Activated CD8-positive, alpha-beta T cell treated with anti-CD3 and anti-CD28 coated beads for 36 hours (primary cell): ENCODE measurements at places on chromosomes 4 and X. TPM values are rescaled to one million over a fixed set of nuclear protein-coding genes. Genes with fewer than 3 reads are reported as not detected.
A peak's percentile ranks its signal among the peaks of the same experiment; 100 is the strongest.

- no peak overlapping the region for H3K4me3 ChIP-seq
- no peaks in the 10 kb centered on the region for H3K36me3 ChIP-seq
- H3K27ac ChIP-seq, result peak overlapping the region; percentile 91
Observed at GRCh38 chrX:39874202-39874816, 223.4 kb downstream of the BCOR start.

DNA sequence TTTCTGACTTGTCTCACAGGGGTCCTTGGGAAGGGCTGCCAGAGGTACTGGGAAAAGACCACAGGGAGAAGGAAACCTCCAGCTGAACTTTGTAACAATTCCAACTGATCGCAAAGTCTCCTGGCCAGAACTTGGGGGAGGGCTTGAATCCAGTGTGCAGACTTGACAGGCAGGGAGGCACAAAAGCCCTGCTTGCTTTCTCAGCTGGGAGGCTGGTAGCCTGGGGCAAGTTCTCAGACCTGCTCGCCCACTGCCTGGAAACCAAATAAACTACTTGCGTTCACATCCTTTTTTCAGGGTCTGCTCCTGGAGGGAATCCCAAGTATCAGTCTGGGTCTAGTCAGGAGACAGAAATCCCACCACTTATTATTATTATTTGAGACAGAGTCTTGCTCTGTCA, 48.0 kb upstream of the CASK start:
- no peak for DNase-seq
- no peaks in the 10 kb centered on the region for H3K4me1 ChIP-seq
- no peaks in the 10 kb centered on the region for H3K36me3 ChIP-seq
- H3K27me3 ChIP-seq, result no peaks in the 10 kb centered on the region
- H3K27ac ChIP-seq, result no peak overlapping the region

GRCh38 chr4:143375326-143376073, 38.8 kb downstream of the GAB1 start:
- no peaks in the 10 kb centered on the region for H3K36me3 ChIP-seq
- H3K27ac ChIP-seq, result no peak overlapping the region
- peak; percentile 23 for DNase-seq
- H3K4me3 ChIP-seq, result no peak overlapping the region
- no peaks in the 10 kb centered on the region for H3K4me1 ChIP-seq
- peaks cover 3% of the 10 kb centered on the region for H3K27me3 ChIP-seq

GRCh38 chr4:47239649-47240048, 208.3 kb downstream of the GABRB1 start:
- no peaks in the 10 kb centered on the region for H3K4me1 ChIP-seq
- no peak overlapping the region for H3K4me3 ChIP-seq
- H3K27ac ChIP-seq, result no peak overlapping the region
- H3K27me3 ChIP-seq, result peaks cover 1% of the 10 kb centered on the region

DNA sequence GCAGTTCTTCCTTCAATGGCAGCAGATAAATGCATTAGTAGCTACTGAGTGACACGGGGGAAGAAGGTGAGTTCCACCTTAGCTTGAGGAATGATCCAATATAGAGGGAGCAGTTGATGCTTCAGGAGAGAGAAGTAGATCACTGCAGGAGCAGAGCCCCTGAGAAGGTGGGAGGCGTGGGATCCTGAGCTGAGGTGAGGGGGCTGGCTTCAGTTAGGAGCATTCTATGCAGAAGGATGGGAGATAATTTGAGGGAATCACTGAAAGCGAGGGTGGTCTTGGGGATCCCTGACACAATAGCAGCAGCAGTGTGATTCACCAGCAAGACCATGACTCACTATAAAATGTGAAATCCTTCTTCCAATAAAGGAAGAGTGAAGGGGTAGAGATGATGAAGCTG, 48.0 kb downstream of the XAGE2 start:
- no peaks in the 10 kb centered on the region for H3K27me3 ChIP-seq
- no peak for DNase-seq
- H3K36me3 ChIP-seq, result no peaks in the 10 kb centered on the region
- H3K27ac ChIP-seq, result no peak overlapping the region

DNA sequence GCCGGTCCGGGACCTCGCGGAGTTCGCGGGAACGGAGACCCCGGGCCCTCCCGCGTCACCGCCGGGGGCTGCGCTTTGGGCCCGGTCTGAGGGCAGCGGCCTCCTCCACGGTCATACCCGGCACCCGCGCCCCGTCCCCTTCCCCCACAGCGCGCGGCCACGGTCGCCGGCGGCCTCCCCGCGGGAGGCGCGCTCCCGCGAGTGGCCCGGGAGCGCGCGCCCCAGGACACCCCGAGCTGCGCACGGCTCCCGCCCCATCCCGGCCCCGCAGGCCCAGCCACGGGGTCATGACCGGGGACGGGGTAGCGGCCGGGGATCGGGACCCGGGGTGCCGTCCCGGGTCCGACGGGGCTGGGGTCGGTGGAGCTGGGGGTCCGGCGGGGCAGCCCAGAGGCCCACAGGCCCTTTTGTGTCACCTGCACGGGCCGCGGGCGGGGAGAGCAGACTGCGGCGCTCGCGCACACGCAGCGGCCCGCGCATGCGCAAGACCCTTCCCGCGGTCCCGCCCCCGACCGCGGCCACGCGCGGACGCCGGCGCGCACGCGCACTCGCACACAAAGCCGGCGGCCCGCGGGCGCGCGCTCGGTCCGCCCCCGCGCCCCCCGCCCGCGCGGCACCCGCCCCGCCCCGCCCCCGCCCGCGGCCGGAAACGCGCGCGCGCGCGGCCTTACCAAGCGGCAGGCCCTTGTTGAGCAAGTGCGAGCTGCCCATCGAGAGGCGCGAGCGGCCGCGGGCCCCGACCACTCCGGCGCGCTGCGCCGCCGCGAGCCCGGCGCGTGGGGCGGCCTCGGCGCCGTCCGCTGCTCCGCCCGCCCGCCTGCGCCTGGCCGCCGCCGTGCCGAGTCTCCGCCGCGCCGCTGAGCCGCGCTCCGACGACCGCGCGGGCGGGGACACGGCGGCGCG, at the start of gene CTBP1:
TSS of gene CTBP1 (minus strand) at position 886 of the 903 bp plus-strand sequence. CDS start 7,799 bp downstream, outside the sequence.
- H3K4me1 ChIP-seq, result peaks cover 68% of the 10 kb centered on the region

DNA sequence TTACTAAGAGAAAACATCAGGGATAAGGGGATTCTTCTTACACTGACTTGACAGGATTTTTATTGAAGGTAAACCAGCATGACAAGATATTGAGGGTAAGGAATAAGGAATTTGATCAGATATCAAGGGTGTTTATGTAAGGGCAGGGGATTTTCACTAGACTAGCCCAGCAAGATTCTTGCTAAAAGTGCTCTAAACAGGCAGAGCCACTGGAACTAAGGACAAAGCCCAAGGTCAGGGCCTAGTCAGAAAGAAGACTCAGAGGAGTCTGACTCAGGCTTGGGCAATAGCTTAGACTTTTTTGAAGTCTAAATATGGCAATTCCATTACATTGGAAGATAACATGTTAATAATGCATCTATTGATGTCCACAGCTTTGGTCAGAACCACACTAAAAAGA, 6.5 kb upstream of the GLRA3 start:
- no peak overlapping the region for H3K4me3 ChIP-seq
- H3K4me1 ChIP-seq, result no peaks in the 10 kb centered on the region
- peaks cover 4% of the 10 kb centered on the region for H3K27me3 ChIP-seq
- no peaks in the 10 kb centered on the region for H3K36me3 ChIP-seq
- no peak for DNase-seq
- no peak overlapping the region for H3K27ac ChIP-seq

DNA sequence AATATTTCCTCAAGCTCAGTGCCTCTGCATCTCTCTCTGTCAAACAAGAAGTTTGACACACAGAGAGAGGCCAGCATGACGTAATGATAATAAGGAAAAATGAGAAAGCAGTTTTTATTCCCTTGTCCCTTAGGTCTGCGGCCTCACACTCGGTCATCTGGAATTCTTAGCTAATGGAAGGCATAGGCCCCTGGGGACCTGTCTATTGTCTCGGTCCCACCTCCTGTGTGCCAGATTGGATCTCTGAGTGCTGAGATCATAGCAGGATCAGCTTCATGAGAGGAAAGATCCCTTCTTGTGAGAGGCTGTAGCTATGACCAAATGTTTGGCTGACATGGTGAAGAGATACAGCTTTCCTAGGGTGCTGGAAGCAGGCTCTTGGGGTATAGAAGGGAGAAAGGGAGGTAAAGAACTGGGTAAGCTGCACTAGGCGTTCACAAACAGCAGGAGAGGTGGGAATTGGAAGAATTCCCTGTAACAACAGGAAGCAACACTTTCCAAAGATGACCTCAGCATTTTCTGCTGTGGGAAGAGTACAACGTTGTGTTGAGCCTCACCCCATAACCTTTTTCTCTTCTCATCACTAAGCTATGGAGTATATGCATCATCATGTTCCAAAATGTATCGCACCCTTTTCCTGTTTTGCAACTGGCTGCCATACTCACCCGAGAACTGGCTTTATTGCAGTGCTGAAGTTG, 20.2 kb downstream of the TMEM31 start:
- peaks cover 1% of the 10 kb centered on the region for H3K27me3 ChIP-seq
- no peak overlapping the region for H3K27ac ChIP-seq
- H3K4me3 ChIP-seq, result no peak overlapping the region
- no peaks in the 10 kb centered on the region for H3K36me3 ChIP-seq
- no peak for DNase-seq

DNA sequence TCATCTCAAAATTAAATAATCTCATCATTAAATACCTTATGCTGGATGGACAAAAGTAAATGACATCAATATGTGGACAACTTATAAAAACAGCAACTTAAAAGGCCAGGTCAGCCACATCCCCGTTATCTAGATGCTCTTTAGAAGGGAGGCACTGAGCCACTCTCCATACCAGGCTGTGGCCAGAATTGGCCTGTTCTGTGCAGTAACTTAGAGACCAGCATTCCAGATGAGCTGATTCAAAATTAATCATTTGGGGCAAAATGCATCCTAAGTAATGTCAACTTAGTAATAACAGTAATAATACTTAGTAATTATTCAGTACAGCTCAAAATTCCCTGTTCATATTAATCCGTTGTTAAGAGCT, 373.6 kb downstream of the FBXW7 start:
- peaks cover 6% of the 10 kb centered on the region for H3K4me1 ChIP-seq
- no peaks in the 10 kb centered on the region for H3K27me3 ChIP-seq
- no peaks in the 10 kb centered on the region for H3K36me3 ChIP-seq

DNA sequence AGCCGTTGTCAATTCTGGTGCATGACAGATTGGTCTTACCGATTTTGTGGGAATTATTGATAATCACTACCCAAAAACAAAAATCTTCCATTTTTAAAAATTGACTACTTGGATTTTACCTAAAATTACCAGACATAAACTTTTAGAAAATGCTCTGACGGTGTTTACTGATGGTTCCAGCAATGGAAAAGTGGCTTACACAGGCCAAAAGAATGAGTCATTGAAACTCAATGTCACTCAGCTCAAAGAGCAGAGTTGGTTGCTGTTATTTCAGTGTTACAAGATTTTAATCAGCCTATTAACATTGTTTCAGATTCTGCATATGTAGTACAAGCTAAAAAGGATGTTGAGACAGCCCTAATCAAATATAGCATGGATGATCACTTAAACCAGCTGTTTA, 23.0 kb upstream of the UGT2B17 start:
- no peaks in the 10 kb centered on the region for H3K36me3 ChIP-seq
- H3K4me1 ChIP-seq, result no peaks in the 10 kb centered on the region
- DNase-seq, result no peak
- H3K27me3 ChIP-seq, result no peaks in the 10 kb centered on the region
- H3K4me3 ChIP-seq, result no peak overlapping the region

GRCh38 chrX:15465896-15466651, 27.1 kb downstream of the PIR start:
- peaks cover 2% of the 10 kb centered on the region for H3K27me3 ChIP-seq
- peak; percentile 12 for DNase-seq
- no peaks in the 10 kb centered on the region for H3K36me3 ChIP-seq
- no peak overlapping the region for H3K27ac ChIP-seq
- peaks cover 2% of the 10 kb centered on the region for H3K4me1 ChIP-seq

- no peak overlapping the region for H3K4me3 ChIP-seq
- DNase-seq, result no peak
- no peak overlapping the region for H3K27ac ChIP-seq
Observed at GRCh38 chrX:67720344-67720743, 176.5 kb downstream of the AR start.

DNA sequence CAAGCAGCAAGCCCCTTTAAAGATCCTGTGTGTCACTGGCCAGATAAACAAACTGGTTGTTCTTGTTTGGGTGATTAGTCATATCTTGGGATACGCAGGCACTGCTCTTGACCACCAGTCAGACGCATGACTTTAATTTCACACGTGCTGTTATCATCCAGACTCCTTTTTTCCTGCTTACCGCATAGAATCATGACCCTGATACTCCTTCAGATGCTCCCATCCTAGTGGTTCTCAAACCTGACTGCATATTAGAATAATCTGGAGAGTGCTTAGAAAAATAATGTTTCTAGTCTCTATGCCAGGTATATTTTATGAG, 78.8 kb downstream of the CLDN22 start:
- no peak overlapping the region for H3K4me3 ChIP-seq
- H3K36me3 ChIP-seq, result no peaks in the 10 kb centered on the region
- no peak overlapping the region for H3K27ac ChIP-seq
- no peak for DNase-seq
- peaks cover 10% of the 10 kb centered on the region for H3K27me3 ChIP-seq

DNA sequence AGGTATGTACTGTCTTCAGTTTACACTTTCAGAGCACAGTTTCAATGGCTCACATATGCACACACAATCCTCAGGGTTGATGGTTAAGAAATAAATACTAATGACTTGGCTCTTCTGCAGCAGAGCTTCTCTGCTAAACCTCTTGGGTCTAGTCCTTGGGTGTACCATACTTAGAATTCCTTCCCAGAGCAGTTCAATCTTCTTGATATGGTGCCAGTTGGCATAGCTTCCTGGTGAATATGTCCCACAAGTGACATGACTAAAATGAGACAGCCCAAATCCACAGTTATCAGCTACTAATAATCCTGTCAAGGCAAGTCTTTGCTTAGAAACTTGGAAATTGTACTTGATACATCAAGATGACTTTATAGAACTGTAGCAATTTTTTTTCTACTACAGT, 654.4 kb downstream of the IQCM start:
- DNase-seq, result no peak
- H3K27ac ChIP-seq, result no peak overlapping the region
- no peaks in the 10 kb centered on the region for H3K27me3 ChIP-seq
- H3K4me3 ChIP-seq, result no peak overlapping the region

GRCh38 chr4:40682290-40683101, 52.8 kb upstream of the RBM47 start:
- H3K27me3 ChIP-seq, result peaks cover 1% of the 10 kb centered on the region
- H3K4me3 ChIP-seq, result no peak overlapping the region
- H3K36me3 ChIP-seq, result no peaks in the 10 kb centered on the region
- no peak overlapping the region for H3K27ac ChIP-seq
- DNase-seq, result peak; percentile 59

GRCh38 chrX:21905953-21906352, 34.6 kb upstream of the SMS start:
- no peak overlapping the region for H3K4me3 ChIP-seq
- no peaks in the 10 kb centered on the region for H3K27me3 ChIP-seq
- DNase-seq, result no peak

- no peak for DNase-seq
- H3K27ac ChIP-seq, result no peak overlapping the region
- H3K36me3 ChIP-seq, result no peaks in the 10 kb centered on the region
- no peak overlapping the region for H3K4me3 ChIP-seq
- H3K4me1 ChIP-seq, result no peaks in the 10 kb centered on the region
- no peaks in the 10 kb centered on the region for H3K27me3 ChIP-seq
Observed at GRCh38 chr4:90542216-90542615, 415.0 kb downstream of the CCSER1 start.

- H3K27ac ChIP-seq, result no peak overlapping the region
- no peaks in the 10 kb centered on the region for H3K4me1 ChIP-seq
- H3K27me3 ChIP-seq, result no peaks in the 10 kb centered on the region
- H3K4me3 ChIP-seq, result no peak overlapping the region
Observed at GRCh38 chr4:41329361-41329760, 72.6 kb downstream of the UCHL1 start.

Gene TCEAL2
- total RNA-seq, result 0.41 TPM
